ENCODE measurements at places on chromosomes 3 and 15. TPM values are rescaled to one million over a fixed set of nuclear protein-coding genes. Genes with fewer than 3 reads are reported as not detected.
A peak's percentile ranks its signal among the peaks of the same experiment; 100 is the strongest.

DNA sequence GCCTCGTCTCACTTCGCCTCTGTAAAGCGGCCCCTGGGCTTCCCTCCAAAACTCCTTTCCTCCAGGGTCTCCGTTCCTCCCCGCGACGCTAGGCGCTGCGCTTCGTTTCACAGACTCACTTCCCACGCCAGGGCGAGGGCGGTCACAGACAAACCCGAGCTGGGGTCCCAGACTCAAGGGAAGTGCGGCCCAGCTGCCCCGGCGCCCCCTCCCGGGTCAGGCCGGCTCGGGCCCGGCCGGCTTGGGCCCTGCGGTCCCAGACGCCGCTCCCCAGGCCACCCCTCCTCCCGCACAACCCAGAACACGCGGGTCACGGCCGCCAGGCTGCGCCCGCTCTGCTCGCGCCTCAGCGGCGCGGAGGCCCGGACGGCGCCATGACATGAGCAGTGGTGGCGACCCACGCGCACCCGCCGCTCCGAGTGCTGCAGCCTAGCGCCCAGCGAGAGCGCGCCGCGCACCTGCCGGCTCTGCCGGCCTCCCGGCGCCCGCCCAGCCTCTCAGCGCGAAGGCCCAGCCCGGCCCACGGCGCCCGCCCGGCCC lies 547 bp downstream of the NUP210 start:
- no peak for DNase-seq

DNA sequence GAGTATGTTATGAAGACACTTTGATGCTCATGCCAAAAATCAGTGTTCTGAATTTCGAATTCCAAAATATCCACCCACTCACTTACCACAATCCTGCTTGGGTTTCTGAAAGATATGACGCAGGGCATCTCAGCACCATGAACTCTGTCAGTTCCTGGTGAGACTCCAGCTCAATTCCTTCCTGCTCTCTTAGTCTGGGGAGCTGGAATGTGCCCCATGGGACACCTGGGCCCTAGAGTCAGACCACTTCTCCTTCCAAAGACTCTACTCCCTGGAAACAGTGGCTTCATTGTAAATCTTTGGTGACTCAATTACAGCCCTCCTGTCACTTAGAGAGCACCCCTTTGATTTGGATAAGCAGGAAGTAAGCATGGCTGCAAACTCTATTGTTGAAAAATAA lies 50.5 kb downstream of the CD86 start:
- no peak for DNase-seq

DNA sequence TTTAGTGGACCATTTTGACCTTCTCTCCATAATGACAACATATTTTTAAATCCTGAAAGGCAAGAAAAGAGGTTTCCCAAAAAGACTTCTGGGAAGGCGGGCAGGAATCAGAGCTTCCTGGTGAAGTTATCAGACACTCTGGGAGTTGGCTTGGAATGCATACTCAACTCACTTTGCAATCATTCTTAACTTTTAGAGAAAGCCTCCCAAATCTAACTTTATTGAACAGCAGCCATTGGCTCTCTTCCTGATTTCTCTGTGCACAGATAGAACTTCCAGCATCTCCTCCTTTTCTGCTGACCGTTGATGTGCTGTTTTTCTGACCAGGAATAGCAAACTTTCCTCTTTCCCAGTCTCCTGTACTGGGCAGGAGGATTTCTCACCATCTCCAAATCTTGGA lies 44.6 kb downstream of the PLCL2 start:
- DNase-seq, result no peak

DNA sequence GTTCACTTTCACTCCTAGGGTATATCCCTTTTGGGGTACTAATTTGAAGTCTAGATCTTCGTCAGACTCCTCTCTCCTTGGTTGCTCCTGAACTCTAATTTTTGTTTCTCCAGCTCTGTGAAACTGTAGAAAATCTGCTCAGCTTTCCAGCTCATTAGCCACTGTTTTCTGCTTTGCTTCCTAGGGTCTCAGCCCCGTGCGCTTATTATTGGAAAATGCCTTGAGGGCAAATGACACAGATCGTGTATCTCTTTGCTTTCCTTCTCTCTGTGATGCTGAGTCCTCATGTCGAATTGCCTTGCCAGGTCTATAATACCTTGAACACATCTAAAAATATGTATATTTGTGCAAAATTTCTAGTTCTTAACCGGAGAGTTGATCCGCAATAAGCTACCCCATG lies 731.1 kb downstream of the EDEM1 start:
- no peak for DNase-seq

DNA sequence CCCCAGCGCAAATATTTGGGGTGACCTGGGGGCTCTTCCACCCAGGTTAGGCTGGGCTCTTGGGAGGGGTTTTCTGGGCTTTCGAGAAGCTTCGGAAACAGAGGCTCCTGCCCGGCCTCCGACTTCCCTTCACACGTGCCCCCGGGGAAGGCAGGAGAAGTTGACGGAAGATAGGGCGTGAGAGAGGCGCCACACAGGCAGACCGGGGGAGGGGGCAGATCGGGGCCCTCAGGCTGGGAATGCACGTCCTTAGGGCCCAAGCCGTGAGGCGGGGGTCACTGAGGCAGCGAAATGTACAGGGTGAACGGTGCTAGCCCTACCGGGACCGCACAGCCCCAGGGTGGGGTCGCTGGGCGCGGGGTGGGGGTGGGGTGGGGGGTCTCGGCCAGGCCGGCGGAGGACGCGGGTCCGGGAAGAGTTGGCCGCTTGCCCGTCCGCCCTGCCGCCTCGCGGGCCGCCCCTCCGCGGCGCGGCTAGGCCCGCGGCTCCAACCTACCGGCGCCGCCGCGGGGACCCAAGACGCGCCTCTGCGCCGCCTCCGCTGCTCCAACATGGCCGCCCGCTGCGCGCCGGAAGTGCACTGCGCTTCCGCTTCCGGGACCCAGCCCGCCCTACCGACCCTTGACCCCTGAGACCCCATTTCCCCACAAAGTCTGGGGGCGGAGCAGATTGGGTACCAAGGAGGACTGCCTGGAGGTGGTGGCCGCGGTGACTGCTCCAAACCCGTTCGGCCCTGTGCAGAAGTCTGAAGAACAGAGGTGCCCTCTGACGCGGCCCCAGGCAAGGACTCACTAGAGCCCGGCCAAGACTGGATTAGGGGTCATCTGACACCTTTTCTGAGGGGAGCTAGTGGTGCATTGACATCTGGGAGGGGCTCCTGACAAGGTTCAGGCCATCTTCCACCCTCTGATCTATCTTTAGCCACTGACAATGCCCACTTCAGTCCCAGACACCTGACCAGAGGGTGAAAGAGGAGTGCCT lies at the start of gene CCDC71:
TSS of gene CCDC71 (minus strand) at position 561 of the 981 bp plus-strand sequence. CDS start 2,123 bp downstream, outside the sequence.
- no peak for DNase-seq

- DNase-seq, result no peak
Measured at GRCh38 chr3:17730318-17730967, 12.0 kb downstream of the TBC1D5 start.

DNA sequence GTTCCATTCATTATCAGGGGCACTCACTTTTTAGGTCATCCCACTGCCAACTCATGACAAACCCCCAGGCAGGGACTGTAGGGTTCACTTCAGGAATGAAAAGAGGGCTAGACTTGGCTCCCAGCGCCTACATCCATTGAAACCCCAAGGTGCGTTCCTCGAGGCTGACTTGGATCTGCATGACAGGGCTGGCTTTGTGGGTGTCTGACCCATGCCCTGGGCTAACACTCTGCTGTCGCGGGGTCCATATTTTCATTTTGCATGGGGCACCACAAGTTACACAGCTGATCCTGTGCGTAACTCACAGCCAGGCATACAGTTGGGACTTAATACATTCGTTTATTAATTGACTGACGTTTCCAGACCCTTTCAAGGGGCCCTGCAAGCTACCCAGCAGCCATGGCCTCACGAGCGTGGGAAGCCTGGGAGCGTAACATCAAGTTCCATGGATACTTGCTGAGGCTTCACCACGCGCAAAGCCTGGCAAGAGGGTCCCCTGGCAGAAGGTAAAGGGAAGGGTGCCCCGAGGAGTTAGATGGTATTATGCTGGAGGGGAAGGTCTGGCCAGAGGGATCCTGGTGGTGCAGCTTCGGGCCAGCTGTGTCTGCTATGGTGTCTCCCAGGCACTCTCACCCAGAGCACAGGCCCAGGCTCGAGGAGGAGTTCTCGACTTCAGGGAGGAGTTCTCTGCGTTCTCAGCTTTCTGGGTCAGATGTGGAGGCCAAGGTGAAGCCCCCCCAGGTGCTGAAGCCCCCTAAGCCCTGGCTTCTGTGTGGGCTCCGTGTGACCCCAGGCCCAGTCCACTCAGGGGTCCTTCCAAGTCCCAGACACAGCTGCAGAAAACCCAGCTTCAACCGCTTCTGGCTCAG lies 85.4 kb downstream of the ADAMTS17 start:
- DNase-seq, result peak; percentile 49

GRCh38 chr15:77186594-77187011 lies 115.7 kb upstream of the TSPAN3 start:
- DNase-seq, result no peak

- DNase-seq, result no peak
Measured at GRCh38 chr3:126511291-126511690, 6.3 kb downstream of the UROC1 start.

DNA sequence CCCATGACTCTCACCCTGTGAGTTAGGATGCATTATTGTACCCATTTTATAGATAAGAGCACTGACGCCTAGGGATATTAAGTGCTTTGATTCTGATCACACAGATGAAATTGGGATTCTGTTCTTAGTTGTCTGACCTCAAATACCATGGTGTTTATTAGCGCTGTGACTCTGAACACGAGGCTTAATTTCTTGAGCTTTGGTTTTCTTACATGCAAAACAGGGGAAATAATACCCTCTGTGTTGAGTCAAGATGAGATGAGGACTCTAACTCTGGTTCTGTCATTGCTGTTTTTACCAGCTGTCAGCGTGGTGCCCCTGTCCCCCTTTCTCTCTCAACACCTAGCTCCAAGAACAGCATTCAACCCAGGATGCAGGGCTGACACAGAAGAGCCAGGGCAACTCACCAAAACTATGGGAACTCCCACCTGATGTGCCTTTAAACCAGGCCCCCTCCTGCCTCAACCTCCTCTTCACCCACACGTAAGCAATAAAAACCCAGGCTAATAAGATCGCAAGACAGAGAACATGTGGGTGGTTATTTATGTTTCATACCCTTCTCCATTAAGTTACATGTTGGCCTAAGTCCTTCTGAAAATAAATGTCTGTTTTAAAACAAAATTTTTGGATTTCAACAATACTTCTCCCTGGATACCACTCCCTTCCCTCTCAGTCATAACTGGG lies 100.1 kb upstream of the SPATA12 start:
- DNase-seq, result no peak

GRCh38 chr15:72472992-72473610 lies 1.0 kb upstream of the ARIH1 start:
- DNase-seq, result no peak

DNA sequence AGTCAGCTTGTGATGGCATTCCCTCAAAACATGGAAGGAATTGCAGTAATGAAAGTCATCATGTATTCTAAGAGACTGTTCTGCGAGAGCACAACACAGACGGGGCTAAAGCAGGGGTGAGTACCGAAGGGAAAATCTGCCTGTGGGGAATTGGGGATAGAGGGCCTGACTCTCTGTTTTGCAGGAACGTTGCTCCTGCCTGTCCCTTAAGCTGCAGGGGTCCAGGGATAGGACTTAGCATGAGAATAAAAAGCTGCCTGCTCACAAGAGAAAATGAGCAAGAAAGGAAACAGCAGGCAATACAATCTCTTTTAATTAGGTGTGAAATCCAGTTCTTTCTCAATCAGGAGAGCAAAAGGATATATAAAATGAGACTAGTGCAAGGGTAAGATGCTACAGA lies 62.2 kb downstream of the TIGIT start:
- no peak for DNase-seq

DNA sequence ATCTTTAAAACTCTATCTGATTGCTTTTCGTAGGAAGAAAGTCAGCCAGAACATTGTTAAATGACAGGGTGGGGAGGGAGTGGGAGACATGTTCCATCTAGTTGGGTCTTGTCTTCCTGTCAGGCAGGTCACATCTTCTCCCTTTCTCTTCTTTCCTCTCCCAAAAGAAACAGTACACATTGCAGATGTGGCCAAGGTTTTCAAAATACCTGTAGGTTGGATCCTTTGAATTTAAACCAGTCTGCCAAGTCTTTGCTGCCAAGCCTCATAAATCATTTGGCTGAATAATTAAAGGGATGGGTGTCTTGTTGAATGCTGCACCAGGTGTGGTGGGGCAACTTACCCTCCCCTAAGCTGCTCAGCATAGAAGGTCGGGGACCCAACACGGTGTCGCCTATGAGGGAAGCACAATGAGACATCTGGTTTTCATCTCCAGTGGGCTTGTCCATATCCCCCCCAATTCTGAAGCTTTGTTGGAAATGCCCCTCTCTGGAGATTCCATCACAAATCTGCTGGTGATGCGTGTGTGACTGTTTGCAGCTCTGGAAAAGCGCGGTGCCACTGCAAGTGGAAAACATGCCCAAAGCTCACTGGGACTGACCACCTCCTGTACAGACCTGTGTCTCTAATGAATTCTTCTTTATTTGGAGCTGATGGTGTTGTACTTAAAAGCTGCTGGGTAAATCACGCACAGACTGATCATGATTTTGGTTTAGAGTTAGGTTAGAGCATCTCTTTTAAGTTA lies 112.6 kb downstream of the FILIP1L start:
- no peak for DNase-seq

GRCh38 chr3:54536450-54536849 lies 391.4 kb downstream of the LRTM1 start:
- no peak for DNase-seq

DNA sequence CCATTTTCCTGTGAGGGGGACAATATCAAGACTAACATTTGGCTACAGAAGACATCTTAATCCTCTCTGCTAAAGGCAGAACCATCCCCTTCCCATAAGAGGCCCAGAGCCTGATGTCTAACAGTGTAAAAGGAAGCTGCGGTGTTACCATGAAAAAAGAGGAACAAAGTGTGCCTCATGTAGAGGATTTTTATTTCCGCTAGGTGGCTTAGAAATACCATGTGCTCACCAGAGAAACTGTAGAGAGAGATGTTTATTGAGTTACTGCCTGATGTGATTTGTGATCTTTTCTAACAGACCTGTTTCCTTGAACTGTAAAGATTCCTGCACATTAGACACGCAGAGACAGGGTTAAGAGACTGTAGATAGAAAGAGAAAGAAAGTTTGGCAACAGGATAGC lies 22.0 kb downstream of the OR5H15 start:
- DNase-seq, result no peak

DNA sequence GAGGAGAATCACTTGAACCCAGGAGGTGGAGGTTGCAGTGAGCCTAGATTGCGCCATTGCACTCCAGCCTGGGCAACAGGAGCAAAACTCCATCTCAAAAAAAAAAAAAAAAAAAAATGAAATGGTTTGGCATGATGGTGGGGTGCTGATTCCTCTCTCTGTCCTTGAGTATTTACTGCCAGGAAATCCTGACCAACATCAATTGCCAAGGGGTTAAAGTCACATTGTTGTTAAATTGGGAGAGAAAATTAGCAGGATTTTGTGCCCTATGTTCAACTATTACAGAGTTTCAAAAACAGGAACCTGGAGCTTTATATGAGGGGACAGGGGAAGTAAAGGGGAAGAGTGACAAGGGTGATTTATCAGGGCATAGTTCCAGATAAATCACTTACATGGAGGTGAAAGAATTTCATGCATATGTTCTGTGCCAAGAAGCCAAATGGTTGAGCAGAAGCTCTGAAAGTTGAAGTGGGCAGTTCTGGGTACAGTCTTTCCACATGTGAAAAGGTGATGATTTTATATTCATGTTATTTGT lies 70.5 kb upstream of the TSEN2 start:
- no peak for DNase-seq

GOLGA8J gene
- total RNA-seq, result not detected

MB21D2 gene
- total RNA-seq, result 23.1 TPM

SV2B gene
- 1.7 TPM for total RNA-seq

ALDH1L1 gene
- total RNA-seq, result 10.2 TPM

AP3B2 gene
- 8.0 TPM for total RNA-seq

PRICKLE2 gene
- 23.6 TPM for total RNA-seq

All from type B pancreatic cell (in vitro differentiated cells).